ENCODE measurements at places on chromosomes 2 and 18.

- DNase-seq: no peak
These were observed 78.9 kb upstream of the DAPL1 start for GRCh38 chr2:158716121-158716791.

- DNase-seq: no peak
These were observed 270.3 kb downstream of the AGPS start for GRCh38 chr2:177662895-177663294.

- DNase-seq: no peak
These were observed 10.8 kb downstream of the SNORC start for GRCh38 chr2:232880764-232881351.

- no peak for DNase-seq
These were observed 155.5 kb downstream of the ARHGAP28 start for GRCh38 chr18:6885006-6885481.

- DNase-seq: peak; percentile 63
These were observed 33.1 kb downstream of the CHN1 start for GRCh38 chr2:174971868-174972781.

All from NCI-H510A treated with DMSO at 0.1 percent for 48 hours (cell line).